ENCODE measurements at places on chromosomes 3 and 15.

DNA sequence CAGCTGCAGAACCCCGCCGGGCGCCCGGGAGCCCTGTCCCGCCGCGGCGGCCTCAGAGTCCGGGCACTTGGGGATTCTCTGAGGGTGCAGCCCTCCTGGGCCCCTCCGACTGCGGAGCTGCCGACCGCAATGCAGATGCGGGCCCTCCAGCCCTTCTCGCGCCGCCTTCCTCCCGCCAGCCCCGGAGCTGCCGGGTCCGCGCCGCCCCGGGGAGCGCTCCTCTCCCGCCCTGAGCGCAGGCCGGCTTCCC, 320 bp upstream of the ACAN start:
- DNase-seq = no peak

- no peak for DNase-seq
These were observed 922.2 kb downstream of the TBL1XR1 start for GRCh38 chr3:176275113-176275512.

- DNase-seq = no peak
These were observed 16.7 kb downstream of the ZPLD1 start for GRCh38 chr3:102451543-102451942.

DNA sequence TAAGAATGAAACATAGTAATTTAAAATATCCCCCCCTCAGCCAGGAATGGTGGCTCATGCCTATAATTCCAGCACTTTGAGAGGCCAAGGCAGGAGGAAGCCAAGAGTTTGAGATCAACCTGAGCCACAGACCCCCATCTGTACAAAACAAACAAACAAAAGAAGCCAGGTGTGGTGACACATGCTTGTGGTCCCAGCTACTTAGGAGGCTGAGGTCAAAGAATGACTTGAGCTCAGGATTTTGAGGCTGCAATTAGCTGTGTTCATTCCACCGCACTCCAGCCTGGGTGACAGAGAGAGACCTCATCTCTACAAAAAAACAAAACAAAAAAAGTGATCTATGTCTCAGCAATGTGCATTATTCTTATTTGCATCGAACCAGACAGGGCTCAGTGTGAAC, 800.8 kb downstream of the MCTP2 start:
- no peak for DNase-seq

Measured in activated T-cell treated with anti-CD3 and anti-CD28 coated beads, Interleukin-2, amount 50 U/mL, for 72 hours (primary cell).